ENCODE measurements at places on chromosomes 5 and 9.

DNA sequence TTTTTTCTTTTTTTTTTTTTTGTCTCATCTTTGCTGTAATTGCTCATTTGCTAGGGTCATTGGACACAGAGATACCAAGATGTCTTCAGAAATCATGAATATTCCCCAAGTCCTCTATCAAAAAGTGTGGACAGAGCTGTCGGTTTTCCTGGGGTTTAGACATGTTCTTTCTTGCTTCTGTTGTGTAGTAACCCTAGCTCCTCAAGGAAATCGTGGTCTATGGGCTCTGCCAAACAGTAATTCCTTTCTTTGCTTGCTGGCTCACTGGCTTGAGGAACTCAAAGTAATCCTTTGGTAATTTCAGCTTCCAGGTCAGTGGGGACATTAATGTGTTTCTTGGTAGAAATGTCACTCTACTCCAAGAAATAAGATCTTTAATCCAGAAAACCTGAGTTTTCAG is 101.7 kb downstream of the TMC1 start:
- no peak for DNase-seq

DNA sequence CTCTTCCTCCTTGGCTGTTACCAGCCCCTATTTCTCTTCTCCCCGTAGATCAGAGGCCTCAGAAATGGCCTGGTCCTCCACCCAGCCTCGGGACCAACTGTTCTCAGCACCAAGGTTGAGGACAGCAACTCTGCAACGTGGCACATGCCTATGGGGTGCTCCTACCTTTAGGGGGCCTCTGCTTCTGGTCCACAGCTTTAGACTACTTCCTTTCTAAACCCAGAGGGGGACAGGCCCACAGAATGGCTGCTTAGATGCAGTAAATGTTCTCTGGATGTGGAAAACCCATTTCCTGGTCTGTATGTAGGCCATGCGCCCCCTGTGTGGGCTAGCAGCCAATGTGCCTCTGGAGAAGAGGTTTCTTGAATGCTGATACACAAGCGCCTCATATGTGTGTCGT is 68.4 kb downstream of the NRG2 start:
- no peak for DNase-seq

DNA sequence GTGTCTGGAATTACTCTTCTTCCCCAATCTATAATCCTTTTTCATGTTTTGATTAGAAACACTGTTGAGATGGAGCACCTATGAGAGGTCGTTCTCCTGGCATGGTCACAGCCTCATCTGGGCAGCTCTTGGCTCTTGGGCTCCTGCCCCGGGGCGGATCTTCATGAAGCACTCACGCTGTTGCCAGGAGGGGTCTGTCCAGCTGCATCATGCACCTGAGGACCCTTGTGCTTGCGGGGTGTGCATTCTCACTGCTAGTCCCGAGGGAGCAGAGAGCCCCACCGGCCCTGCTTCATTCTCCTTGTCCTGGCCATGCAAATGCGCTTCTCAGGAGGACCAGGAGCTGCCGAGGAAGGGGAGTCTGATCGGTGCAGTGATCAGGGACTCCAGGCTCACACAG is 117.6 kb upstream of the S1PR3 start:
- no peak for DNase-seq

GRCh38 chr9:98039607-98040017 is 16.9 kb upstream of the NANS start:
- no peak for DNase-seq

- no peak for DNase-seq
These were observed 34.9 kb downstream of the BARX1 start for GRCh38 chr9:93920131-93920800.

- no peak for DNase-seq
These were observed 91.3 kb upstream of the NFIB start for GRCh38 chr9:14405176-14405706.

- no peak for DNase-seq
These were observed 995 bp downstream of the OLFM1 start for GRCh38 chr9:135088348-135088978.

- no peak for DNase-seq
These were observed 40.5 kb upstream of the LIFR start for GRCh38 chr5:38596981-38597380.

GRCh38 chr5:60077292-60077691 is 183.8 kb upstream of the PDE4D start:
- DNase-seq, result no peak

GRCh38 chr9:29740518-29740917 is 2167.2 kb upstream of the C9orf72 start:
- no peak for DNase-seq

GRCh38 chr5:128259607-128260021 is 176.0 kb downstream of the SLC12A2 start:
- no peak for DNase-seq

DNA sequence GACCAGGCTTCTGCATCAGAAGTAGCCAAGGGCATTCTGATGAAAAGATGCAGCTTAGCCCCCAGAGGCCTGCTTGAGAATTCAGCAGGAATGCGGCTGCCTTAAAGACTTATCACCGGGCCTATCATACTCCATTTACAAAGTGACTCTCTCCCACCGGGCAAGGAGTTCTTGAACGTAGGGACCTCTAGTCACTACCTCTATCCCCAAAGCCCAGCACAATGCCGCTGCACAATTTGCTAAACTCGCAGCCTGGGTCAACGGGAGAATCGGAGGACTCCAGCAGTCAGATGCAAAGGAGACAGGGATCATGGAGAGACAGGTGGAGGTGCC is 661 bp downstream of the PDCL start:
- no peak for DNase-seq

GRCh38 chr5:437281-437771 is 5.7 kb upstream of the EXOC3 start:
- no peak for DNase-seq

DNA sequence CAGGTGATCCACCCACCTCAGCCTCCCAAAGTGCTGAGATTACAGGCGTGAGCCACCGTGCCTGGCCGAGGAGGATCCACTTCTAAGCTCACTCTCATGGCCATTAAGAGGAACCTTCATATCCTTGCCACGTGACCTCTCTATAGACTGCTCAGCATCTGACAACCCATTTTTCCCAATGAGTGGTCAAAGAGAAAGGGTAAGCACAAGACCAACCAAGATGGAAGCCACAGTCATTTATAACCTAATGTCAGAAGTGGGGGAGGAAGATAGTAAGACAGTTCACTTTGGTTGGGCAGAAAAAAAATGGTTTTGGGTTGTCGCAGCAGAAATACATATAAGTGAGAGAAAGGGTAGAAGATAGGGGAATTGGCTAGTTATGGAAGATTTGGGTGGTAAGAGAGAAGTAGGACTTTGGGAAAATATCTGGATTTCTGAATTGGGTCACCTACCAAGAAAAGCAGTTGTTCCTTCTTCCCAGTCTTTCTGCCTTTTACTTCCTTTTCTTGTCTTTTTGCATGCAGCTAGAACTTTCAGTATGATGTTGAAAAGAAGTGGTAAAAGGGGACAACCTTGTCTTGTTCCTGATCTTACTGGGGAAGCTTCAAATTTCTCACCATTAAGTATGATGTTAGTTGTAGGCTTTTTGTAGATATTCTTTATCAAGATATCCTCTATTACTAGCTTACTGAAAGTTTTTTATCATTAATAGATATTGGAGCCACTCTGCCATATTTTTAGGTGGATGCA is 15.6 kb downstream of the SNX2 start:
- no peak for DNase-seq

DNA sequence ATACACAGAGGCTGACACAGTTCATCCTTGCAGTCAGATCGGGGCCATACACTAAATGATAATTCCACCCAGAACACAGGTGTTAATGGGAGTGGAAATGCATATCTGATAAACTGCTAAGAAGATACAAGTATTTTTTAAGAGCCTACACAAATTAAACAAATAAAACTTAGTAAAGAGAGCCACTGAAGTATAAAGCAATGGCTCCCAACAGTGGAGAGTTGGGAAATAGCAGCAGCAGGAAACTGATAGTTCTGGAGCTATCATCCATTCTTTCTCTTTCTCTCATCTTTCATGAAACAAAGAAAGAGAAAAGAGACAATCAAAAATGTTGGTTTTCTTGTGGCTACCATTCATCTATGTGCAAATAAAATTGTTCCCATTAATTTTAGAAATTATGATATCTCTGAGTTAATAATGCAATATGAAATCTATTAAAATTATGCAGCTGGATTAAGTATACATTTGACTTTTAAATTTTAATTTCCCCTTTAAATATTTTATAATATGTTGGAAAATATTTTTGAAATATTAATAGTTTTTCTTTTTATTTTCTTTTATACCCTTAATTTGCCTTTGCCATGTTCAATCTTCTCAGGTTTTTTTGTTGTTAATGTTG is 120.8 kb downstream of the EMB start:
- no peak for DNase-seq

DNA sequence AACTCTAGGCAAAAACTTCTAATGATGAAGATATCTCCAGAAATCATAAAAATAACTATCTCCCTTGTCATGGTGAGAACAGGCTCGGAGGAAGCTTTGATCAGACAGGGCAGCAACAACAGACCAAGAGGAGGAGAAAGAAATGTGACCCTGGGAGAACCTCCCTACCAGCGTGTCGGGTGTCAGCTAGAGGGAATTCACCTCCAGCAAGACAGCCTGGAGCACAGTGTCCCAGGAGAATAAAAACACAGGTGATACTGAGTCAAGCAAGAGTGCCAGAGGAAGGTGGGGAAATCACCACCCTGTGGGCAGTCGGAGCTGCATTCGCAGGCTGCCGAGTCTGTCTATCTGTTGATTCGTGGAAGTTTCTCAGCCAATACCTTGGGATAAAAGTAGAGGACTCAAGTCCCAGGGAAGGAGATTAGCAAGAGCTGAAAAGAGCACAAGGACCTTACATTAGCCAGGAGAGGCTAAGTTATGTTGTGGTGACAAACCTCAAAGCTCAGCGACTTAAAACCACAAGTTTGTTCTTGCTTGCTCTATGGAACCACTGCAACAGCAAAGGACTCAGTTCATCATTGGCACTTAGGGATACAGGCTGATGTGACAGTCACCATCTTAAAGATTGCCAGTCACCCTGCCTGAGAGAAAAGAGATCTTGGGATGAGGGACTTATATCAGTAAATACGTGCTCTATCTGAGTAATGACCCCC is 598.3 kb downstream of the CCDC171 start:
- no peak for DNase-seq

GRCh38 chr9:7974335-7974960 is 174.9 kb upstream of the DMAC1 start:
- no peak for DNase-seq

GRCh38 chr5:2714026-2714425 is 37.5 kb downstream of the IRX2 start:
- DNase-seq, result no peak

Data from activated gamma-delta T cell (primary cell).